Activated CD8-positive, alpha-beta memory T cell treated with anti-CD3 and anti-CD28 coated beads for 36 hours (primary cell): ENCODE measurements at places on chromosomes 2 and 18. TPM values are rescaled to one million over a fixed set of nuclear protein-coding genes. Genes with fewer than 3 reads are reported as not detected.

The MPP4 gene
- total RNA-seq: not detected

The OTOS gene
- not detected for total RNA-seq

The DSEL gene
- total RNA-seq: 0.19 TPM

The HOXD9 gene
- not detected for total RNA-seq

The RAPH1 gene
- 1.5 TPM for total RNA-seq

The MAP3K19 gene
- not detected for total RNA-seq

The PRKAG3 gene
- not detected for total RNA-seq

The HOXD13 gene
- total RNA-seq: not detected

The SERPINB10 gene
- total RNA-seq: not detected

The RAB6D gene
- total RNA-seq: not detected

The AMMECR1L gene
- 22.1 TPM for total RNA-seq
